ENCODE measurements at places on chromosomes 7 and 10.
A peak's percentile ranks its signal among the peaks of the same experiment; 100 is the strongest.

DNA sequence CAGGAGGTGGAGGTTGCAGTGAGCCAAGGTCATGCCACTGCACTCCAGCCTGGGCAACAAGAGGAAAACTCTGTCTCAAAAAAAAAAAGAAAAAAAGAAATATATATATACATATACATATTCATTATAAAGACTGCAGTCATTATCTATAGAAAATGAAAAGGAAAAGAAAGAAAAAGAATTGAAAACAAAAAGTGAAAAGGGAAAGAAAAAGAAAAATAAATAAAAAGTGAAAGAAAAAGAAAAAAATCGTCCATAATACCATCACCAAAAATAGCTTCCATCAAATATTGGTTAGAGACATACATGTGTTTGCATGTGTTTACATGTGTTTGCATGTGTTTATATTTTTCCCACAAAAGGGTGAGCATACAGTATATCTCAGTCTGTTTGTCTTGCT, 105.5 kb upstream of the PARD3 start:
- DNase-seq, result no peak

DNA sequence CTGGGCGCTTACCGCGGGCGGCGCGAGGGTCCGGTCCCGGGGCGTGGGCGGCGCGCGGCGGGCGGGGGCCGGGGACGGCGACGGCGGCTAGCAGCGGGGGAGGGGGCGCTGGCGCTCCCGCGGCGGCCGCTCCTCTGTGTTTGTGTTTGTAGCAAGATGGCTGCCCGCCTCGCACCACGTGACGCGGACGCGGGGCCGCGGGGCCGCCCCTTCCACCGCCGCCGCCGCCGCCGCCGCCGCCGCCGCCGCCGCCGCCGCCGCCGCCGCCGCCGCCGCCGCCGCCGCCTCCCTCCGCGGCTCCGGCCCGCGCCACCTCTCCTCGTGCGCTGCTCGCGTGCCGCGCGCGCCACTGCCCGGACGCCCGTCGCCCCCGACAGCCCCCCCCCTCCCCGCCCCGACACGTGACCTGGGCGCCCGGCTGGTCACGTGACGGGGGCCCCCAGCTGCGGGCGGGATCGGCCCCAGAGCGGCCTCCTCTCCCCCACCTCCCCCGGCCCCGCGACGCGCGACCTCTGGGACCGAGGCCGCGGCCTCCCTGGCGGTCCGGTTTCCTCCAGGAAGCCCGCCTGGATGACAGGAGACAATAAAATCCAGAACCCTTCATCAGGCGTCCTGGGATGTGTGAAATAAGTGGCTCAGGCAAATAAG, at the start of gene GIGYF1:
TSS of gene GIGYF1 (minus strand) at position 153 of the 648 bp plus-strand sequence. CDS start 6,012 bp downstream, outside the sequence.
- peak; percentile 62 for DNase-seq

DNA sequence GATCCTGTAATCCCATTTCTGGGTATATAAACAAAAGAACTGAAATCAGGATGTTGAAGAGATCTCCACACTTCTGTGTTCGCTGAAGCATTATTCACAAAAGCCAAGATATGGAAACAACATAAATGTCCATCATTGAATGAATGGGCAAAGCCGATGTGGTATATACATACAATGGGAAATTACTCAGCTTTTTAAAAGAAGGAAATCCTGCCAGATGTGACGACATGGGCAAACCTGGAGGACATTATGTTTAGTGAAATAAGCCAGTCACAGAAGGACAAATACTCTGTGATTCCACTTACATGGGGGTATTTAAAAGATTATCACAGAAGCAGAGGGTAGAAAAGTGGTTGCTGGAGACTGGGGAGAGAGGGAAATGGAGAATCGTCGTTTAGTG, 23.9 kb upstream of the FAM107B start:
- no peak for DNase-seq

DNA sequence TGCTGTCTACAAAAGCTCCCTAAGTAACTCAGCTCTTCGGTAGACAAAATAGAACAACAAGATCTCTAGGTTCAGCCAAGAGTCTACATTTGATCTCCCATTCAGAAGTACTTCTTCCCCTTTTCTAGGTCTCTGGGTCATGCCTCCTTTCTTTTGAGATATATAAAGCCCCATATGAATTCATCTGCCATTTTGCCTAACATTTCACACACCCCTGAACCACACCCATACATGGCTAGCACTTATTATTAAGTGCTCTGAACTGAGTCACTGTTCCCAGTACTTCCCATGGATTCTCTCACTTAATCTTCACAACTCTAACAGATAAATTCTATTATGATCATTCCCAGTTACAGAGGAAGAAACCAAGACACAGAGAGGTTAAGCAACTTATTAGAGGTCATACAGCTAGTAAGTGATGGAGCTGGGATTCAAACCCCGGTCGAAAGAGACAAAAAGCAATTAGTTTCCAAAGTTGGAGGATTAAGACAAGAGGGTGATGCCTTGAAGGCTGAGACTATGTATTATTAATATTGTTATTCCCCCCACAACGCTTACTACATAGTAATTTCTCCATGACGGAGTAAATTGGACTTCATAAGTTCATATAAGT, 17.3 kb downstream of the MYOF start:
- no peak for DNase-seq

GRCh38 chr7:106480161-106480579, 180.8 kb downstream of the CCDC71L start:
- DNase-seq, result no peak

GRCh38 chr10:88157981-88158465, 294.6 kb downstream of the PTEN start:
- DNase-seq, result peak; percentile 92

GRCh38 chr10:123648595-123648994, 17.6 kb upstream of the GPR26 start:
- DNase-seq, result no peak

DNA sequence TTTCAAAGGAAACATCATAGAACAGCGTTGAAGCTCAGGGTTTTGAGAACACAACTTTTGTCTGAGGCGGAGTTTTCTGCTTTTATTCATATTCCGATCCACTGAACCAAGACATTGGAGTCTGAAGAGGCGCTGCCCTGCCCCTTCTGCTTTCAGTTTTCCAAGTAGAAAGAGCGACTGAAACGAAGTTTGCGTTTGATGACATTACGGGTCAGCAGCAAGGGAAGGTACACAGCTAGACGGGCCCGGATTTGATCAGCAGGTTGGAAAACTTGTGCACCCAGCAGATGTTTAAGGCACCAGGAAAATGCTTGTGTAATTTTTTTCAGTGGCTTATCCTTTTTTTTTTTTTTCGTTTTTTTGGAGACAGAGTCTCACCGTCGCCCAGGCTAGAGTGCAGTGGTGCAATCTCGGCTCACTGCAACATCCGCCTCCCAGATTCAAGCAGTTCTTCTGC, 720 bp downstream of the SUN1 start:
- DNase-seq, result no peak

DNA sequence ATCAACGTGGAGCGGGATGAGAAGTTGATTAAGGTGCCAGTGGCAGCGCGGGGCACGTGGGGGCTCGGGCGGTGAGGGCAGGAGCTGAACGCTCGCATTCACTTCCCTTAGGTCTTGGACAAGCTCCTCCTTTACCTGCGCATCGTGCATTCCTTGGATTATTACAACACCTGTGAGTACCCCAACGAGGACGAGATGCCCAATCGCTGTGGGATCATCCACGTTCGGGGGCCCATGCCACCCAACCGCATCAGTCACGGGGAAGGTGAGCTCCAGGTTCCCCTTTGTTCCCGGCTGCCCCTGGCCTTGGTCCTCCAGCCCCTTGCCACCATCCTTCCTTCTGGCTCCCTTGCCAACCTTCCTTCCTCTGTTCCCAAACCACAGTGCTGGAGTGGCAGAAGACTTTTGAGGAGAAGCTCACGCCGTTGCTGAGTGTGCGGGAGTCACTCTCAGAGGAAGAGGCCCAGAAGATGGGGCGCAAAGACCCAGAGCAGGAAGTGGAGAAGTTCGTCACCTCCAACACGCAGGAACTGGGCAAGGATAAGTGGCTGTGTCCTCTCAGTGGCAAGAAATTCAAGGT, 2.5 kb downstream of the UFSP1 start:
- no peak for DNase-seq

GRCh38 chr7:133442818-133443217, 189.9 kb downstream of the EXOC4 start:
- DNase-seq, result no peak

DNA sequence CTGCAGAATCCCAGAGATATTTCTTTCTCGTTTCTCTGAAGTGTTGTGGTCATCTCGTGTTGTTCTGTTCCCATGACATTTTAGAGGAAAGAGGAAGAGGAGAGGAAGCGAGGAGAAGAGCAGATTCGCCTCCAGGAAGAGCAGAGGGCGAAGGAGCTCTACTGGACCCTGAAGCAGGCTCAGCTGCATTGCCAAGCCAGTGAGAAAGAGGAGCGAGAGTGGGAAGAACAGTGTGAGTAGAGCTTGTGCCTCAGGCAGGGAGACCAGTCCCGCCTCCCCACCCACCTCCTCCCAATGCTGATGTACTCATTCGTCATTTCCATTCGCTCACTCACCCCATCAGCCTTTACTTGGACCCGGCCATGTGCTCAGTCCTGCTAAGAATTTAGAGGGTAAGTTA, 50.8 kb downstream of the SH2D4B start:
- DNase-seq, result no peak

DNA sequence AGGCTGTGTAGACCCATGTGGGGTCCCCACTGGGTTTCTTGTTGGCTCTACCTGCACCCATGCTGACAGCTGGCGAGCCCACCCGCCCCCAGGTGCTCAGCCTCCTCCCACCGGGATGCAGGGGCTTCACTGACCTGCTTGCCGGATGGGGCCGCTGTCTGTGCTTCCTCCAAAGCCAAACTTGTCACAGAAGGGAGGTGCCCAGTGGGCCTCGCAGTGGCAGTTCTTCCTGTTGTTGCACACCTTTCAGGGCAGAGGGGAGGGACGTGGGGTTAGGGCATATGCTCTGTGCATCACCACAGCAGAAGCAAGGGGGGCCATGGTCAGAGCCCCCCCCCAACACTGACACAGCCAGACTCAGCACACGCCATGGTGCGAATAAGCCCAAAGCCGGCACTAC, 146.5 kb downstream of the FANK1 start:
- no peak for DNase-seq

DNA sequence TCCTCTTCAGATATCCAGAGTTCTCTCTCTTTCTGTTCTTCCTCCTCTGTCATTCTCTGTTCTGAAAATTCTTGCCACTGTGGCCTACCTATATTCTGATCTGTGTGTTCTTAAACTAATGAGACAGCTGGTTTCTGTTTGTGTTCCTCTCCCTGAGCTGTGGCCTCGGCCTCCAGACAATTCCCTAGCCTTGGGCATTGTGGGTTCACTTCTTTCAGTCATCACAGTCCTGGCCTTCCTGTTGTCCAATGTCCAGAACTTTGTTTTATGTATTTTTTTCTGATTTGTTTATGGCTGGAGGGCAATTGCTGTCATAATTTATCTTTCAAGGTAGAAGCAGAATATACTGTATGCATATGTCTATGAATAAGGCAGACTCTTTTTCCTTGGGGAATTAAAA, 173.2 kb upstream of the MTPN start:
- DNase-seq, result no peak

DNA sequence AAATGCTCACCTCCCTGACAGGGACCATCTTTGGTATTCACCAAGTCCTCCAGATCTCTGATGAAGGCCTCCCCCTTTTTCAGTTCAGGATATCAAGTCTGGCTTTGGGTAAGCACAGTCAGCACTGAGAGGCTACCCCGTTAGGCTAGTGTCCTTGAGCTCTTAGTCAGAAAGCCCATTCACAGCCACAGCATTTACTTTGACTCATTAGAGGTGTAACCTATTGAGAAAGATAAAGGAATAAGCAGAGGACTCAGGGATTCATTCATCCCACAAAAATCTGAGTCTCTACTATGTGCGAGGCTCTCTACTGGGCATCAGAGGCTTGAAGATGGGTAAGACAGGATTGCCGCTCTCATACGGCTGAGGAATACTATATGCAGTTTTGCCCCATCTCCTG, 14.0 kb upstream of the RAMP3 start:
- DNase-seq, result peak; percentile 13

GRCh38 chr10:89959433-89960110, 258.2 kb downstream of the KIF20B start:
- peak; percentile 19 for DNase-seq

- DNase-seq, result no peak
Measured at GRCh38 chr10:112346774-112347173, 27.1 kb upstream of the ACSL5 start.

- no peak for DNase-seq
Measured at GRCh38 chr7:121355574-121355973, 26.8 kb downstream of the WNT16 start.

DNA sequence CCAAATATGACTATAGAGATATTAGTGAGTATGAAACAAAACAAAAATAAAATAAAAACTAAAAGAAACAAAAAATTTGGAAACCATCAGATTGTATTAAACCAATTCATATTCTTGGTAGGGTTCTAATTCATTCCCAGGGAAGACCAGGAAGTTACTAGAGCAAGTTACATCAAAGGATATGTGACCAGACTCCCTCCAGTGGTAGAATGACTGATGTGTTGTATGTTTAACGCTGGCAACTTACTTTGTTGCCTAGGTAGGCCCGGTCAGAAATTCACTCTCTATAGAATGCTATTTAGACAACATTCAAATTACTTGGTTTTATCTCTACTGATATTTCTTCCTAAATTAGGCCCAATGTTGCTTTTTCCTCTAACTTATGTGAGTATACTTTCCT, 5.2 kb downstream of the PHYHIPL start:
- peak; percentile 63 for DNase-seq

Measured in fibroblast of skin of right quadriceps (primary cell).